ENCODE measurements at places on chromosomes 2 and 18.

DNA sequence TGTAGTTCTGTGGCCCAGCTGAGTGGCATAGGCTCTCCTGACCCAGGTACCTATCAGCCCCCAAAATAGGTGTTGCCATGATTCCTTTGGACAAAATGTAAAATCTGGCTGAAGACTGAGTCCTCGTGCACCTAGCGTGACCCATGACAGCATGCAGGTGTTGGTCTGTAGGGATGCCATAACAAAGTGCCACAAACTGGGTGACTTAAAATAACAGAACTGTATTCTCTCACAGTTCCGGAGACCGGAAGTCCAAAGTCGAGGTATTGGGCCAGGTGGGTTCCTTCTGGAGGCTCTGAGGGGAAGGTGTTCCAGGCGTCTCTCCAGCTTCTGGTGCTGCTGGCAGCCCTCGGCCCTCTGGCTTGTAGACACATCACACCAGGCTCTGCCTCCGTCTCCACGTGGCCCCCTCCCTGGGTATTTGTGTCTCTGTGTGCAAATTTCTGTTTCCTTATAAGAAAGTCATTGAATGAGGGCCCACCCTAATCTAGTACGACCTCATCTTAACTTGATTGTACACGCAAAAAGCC is 34.5 kb downstream of the LRRFIP1 start:
- no peak for DNase-seq

GRCh38 chr2:8477552-8478470 is 204.0 kb upstream of the ID2 start:
- DNase-seq = no peak

DNA sequence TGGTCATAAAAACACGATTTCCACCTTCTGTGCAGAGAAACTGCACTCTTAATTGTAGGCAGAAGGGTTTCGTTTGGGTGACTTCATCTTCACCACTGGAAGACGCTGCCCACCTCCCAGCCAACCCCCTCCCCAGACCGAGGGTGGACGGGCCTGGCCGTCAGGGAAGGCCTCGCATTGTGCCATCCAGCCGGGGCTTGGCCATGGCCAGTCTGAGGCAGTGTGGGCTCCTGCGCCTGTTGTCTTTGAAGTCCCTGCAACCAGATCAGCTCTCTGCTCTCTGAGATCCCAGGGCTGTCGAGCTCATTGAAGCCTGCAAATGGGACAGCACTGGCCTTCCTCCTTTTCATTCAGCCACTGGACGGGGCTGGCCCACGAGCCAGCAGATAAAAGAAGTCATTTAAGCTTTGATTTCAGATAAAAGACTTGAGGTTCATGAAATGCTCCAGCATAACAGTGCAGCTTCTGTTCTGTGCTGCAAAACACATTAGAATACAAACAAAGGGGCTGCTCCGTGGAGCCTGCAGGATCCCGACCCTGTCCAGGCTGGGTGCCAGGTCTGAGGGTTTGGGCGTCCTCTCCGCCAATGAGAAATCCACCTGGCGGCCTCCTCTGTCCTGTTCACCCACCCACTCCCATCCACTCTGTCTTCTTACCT is 253.5 kb downstream of the LDLRAD4 start:
- DNase-seq = no peak

DNA sequence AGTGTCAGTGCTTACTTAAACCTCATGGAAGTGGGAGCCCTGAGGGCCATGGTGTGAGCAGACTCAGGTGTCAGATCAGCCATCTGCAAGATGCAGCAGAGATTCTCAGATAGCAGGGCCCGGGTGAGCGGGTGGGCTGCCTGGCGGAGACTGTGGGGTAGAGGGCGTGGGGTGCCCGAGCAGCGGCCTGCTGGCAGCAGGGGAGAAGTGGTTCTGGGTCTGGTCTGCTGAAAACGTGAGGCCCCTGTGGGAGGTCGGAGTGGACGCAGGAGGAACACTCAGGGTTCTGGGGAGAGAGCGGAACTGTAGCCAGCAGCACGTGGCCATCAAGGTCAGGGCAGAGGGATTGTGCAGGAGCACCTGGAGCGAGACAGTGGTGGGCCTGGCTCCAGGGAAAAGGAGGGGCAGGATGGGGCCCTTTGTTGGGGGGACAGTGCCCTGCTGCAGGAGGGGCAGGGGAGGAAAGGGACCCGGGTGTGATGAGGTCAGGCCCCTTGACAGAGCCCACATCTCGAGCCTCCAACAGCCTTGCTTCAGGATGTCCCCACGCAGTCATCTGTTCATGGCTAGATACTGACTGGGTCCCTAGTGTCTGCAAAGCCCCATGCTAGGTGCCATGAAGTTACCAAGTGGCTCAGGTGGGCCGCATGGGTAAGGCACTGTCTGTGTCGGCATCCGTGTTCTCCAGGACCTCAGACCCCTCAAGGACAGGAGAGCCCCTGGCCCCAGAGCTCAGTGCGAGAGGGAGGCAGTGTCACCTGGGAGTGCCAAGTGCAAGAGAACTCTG is 2.7 kb upstream of the ESPNL start:
- no peak for DNase-seq

GRCh38 chr2:101502095-101502494 is 27.2 kb upstream of the RFX8 start:
- DNase-seq = no peak

DNA sequence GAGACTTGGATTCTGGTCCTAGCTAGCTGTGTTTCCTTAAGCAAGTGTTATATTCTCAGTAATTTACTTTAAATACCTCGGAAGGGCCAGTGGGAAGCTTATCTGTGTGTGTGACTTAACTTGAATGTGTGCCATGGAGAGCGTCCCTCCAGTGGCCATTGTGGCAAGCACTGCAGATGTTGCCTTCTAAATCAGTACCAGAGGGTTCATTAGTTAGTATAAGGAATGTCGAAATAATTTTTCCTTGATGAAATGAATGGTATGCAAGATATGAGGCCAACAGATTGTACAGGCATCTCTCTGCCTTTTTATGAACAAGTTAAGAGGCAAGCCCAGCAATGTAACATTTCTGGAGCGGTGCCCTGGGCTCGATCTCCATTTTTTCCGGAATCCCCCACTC is 52.0 kb downstream of the FBXO36 start:
- no peak for DNase-seq

GRCh38 chr2:69086466-69086865 is 73.5 kb downstream of the ANTXR1 start:
- DNase-seq = no peak

DNA sequence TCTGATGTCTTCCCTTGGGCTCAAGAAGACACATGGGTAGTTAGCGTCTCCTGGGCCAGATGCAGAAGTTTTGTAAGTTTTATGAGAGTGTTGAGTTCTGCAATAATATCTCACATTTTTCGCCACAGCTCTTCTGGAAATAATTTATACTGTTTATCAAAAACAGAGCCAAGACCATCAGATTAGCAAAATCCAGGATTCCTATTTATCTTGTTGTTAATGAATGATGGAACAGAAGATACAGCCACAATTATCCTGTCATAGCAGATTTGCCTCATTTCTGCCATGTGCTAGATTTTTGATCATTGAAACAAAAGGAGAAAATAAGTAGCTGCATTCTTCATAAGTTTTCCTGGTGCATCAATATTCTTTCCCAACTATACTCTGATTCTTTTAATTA is 1048.6 kb upstream of the KLHL29 start:
- DNase-seq = no peak

DNA sequence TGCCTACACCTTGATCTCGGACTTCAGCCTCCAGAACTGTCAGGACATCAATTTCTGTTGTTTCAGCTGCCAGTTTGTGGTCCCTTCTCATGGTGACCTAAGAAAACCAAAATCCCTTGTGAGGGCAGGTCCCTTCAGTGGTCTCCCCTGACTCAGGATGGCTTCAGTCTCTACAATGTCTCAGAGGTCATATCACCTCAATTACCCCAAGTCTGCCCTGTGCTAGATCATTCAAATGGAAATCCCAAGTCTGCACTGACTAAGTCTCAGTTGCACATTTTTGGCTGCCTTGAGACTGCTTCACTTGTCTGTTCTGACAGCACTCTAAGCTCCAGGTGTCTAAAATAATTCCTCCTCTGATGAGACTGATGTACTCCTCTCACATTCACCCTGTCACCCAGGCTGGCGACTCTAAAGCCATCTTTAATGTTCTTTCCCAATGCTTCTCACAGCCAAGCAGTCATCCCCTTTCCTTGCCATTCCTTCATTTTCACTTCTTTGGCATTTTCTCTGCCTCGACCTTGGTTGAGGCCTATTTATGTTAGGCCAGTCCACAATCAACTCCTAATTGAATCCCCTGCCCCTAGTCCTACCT is 470.8 kb downstream of the DLGAP1 start:
- no peak for DNase-seq

DNA sequence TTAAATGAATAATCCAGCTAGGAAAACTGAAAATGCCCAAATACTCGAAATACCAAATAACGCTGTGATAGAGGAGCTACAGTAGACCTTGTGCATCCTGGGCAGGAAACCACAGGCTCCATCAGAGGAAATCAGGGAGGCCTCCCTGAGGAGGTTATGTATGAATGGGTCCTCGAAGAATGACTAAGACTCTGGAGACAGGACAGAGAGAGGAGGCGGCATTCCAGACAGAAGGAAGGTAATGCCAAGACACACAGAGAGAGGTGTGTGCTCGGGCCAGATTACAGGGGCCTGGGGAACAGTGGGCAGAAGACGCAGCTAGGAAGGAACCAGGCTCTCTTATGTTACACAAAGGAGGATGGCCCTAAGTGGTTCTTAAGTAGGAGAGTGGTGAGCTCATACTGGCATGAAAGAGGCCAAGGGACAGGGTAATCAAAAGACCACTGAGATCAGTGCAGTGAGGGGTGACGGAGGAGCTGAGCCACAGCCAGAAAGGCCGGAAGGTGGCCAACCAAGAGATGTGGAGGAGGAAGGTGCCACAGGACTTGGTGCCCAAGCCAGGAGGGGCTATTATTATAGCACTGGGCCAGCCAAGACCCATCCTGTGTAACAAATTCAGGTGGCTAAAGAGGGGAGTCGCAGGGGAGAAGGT is 9.9 kb downstream of the ST3GAL5 start:
- no peak for DNase-seq

- DNase-seq = no peak
Observed at GRCh38 chr2:45128580-45128997, 119.3 kb upstream of the SIX2 start.

DNA sequence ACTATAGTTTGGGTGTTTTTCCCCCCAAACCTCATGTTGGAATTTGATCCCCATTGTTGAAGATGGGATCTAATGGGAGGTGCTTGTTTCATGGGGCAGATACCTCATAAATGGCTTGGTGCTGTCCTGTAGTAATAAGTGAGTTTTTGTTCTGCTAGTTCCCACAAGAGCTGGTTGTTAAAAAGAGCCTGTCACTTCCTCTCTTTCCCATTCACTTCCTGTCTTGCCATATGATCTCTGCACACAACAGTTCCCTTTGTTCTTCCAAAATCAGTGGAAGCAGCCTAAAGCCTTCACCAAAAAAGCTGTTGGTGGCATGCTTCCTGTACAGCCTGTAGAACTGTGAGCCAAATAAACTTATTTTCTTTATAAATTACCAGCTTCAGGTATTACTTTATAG is 768.2 kb upstream of the VRK2 start:
- no peak for DNase-seq

DNA sequence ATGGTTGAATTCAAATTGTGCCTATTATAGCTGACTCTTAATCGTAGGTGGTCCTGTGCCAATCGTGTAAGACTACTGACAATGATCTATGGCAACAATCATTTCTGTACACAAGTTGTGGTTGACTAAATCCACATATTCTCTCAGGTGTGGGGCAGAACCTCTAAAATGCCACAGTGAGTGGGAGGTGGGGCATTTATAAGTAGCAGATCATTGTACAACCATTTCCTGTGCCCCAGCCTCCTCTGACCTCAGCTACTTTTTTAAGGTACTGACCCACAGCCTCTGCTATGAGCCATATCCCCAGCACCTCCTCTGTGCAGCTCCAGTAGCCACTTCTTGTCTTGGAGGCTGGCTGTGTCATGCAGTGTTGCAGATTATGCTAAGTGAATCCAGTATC is 48.6 kb upstream of the RAPH1 start:
- peak; percentile 35 for DNase-seq

GRCh38 chr2:68569604-68570003 is 73.8 kb upstream of the PROKR1 start:
- no peak for DNase-seq

DNA sequence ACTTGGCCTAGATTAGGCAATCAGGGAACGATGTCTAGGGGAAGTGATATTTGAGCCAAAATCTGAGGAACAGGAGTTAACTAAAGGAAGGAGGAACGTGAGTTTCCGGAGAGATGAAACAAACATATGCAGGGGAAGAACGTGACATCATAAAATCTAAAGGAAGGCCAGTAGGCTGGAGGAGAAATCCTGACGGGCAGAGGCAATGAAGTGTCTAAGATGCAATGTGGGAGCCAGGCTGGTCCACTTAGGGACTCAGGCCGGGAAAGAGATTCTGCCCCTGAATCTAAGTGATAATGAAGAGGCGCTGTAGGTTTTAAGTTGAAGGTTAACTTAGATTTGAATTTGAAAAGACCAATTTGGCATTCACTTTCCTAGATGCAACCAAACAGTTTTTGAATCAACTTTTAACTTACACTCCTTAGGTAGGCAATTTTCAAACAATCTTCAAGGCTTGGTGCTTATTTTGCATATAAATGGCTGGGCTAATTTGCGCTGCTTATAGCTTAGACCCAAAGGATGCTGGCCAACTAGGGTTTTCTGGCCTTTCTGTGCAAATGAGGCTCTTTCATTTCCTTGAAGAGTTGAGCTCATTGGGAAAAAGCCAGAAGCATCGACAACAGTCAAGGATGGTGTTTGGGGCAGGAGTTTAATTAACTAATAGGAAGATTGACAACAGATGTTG is 221.7 kb downstream of the SOX11 start:
- DNase-seq = no peak

GRCh38 chr2:134283661-134284060 is 29.8 kb downstream of the MGAT5 start:
- DNase-seq = no peak

DNA sequence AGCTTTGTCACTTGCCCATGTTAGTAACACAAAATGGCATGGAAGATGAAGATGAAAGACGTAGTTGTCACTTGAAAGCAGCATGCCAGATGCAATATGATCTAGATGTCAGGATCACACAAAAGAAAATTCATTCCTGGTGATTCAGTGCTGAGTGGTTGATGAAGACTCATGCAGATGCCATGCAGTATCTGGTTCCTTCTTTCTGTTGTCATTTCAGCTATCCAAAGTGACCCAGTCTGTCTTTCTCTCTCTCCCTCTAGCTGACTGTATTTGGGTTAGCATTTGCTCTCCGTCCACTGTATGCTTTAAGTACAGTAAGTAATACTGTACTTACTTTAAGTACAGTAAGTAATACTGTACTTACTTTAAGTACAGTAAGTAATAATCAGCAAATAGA is 50.4 kb downstream of the TTN start:
- DNase-seq = no peak
